ENCODE measurements at places on chromosomes 5 and 9.

DNA sequence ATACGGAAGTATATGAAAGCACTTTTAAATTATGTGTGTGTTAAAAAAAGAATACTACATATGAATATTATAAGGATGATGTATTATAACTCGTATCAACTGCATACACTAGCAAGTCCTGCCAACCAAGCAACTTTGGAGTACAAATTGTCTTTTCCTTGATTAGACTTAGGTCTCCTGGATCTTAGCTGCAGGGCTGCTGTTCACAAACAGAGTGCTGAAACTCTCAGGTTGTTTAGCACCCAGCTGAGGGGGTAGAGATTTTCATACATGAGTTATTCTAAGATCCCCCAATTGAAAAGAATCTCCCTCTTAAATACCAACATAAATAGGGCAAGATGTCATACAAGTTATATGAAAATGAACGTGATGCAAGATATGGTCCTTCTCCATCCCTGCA is 149.8 kb upstream of the TNC start:
- no peak for DNase-seq

GRCh38 chr5:148938522-148938882 is 112.1 kb downstream of the ADRB2 start:
- no peak for DNase-seq

DNA sequence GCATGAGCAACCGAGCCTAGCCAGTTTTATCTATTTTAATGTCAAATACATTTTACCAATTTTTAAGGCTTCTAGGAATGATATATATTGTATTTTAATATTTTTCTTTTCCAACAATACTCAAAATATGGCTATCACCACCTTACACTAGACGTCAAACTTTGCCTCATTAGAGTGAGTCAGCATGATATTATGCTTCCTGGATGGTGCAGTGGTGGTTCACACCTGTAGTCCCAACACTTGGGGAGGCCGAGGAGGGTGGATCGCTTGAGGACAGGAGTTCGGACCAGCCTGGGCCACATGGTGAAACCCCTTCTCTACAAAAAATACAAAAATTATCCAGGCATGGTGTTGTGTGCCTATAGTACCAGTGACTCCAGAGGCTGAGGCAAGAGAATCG is 7.3 kb upstream of the CDC14B start:
- DNase-seq: no peak

DNA sequence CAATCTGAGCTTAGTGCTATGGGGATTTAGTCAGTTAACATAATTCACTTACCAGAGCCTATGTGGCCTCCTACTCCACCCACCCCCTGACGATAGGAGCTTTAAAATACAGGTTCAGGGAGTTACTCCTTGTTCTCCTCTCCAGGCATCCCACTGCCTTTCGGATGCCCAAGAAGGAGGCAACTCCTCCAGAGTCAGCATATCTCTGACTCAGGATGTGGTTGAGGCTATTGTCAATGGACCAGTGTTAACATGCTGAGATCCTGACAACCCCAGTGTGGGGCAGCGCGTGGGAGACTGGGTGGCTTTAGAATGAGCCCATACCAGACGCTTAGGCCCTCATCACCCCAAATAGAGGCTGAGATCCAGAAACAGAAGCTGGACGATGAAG is 27.4 kb downstream of the BICD2 start:
- DNase-seq: no peak

DNA sequence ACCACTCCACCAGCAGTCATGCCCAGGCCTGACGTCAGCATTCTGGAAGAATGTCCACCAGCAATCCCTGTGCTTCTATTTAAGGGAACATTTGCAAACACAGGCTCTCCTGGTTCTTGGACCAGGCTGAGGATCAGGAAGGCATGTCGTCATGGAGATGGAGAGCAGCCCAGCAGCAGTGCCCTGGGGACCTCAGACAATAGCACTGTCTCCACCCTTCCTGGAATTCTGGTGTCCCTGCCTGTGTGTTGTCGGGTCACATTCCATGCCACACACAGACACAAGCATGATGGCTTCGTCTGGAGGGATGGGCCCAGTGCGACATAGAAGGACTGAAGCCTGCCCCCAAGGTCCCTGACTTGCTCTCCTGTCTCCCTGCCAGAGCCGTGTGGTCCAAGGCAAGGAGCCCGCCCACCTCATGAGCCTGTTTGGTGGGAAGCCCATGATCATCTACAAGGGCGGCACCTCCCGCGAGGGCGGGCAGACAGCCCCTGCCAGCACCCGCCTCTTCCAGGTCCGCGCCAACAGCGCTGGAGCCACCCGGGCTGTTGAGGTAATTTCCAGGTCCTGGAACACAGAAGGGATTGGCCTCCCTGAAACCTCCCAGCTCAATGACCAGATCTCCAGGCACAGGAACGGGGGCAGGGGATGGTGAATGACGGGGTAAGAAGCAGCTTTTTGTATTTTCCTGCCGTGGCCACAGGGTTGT is 43.8 kb downstream of the STOM start:
- DNase-seq: no peak

GRCh38 chr9:89732939-89733324 is 128.1 kb downstream of the GADD45G start:
- no peak for DNase-seq
